ENCODE measurements at places on chromosomes 5 and 9.

- no peak for DNase-seq
These were observed 229.8 kb downstream of the DRD1 start for GRCh38 chr5:175214152-175214551.

- no peak for DNase-seq
These were observed 94.3 kb upstream of the DAB2 start for GRCh38 chr5:39519079-39519478.

- DNase-seq = no peak
These were observed 367.3 kb downstream of the TUSC1 start for GRCh38 chr9:25310961-25311360.

DNA sequence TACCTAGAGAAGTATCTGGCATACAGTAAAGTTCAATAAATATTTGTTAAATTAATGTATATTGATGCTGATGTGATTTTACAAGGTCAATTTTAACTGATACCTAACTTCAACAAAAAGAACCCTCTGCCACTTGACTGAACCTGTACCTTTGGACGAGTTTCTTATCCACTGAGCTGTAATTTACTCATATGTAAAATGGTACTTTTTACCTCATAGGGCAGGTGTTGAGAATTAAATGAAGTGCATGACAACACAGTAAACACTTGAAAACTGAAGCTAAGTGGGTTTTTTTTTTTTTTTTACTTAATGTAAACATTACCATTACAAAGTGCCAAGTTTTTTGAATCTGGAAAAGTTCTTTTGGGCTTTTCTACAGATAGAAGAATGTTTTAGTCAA, 15.4 kb downstream of the NIPSNAP3B start:
- DNase-seq = no peak

DNA sequence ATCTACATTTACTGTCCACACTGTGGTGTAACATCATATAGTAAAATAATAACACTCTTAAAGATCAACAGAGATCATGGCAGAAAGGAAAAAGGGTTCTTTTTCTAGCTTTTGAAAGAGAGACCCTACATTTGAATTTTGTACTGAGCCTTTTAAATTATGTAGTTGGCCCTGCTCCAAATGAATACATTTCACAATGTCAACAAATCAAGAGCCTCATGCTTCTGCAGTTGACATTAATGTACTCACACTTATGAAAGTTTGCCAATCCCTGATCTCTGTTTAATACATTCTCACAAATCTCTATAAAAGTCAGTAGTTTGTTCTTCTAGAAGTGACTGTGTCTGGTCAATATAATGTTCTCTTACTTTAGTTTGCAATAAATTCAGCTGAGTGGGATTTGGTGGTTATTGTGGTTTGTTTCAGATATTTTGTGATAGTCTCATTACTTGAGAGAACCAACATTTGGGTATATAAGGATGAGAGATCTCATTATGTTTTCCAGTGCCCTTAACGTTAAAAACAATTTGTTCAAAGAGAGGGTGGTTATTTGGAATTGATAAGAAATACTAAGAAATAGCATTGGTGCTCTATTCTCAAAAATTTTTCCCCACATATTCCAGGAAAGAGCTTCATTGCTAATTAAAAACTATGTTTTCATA, 277.8 kb upstream of the FTMT start:
- DNase-seq = no peak
